ENCODE measurements at places on chromosomes 6 and 20. TPM values are rescaled to one million over a fixed set of nuclear protein-coding genes. Genes with fewer than 3 reads are reported as not detected.

Gene BMP7
- total RNA-seq, result not detected

Gene B3GALT4
- total RNA-seq, result 0.58 TPM

Gene TFAP2B
- total RNA-seq, result not detected

Gene SMLR1
- total RNA-seq, result not detected

DNA sequence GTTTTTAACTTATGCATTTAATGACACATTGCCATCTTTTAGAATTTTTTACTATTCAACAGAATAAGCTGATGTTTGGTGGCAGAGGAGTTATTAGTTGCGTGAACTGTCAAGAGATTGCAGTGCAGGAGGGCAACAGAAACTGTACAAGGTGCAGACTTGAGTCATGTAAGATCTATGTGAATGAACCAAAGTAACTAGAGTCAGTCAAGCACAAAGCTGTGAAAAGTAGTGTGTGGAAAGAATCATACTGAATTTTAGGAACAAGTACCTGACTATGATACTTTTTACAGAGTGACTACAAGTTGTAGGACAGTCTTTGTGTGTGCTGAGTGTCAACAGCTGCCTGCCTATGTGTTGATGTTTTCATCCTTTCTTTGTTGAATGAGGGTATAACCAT, 2.7 kb upstream of the C6orf163 start:
- DNase-seq, result no peak
- no peak overlapping the region for H3K4me3 ChIP-seq
- no peaks in the 10 kb centered on the region for H3K27me3 ChIP-seq
- no peaks in the 10 kb centered on the region for H3K36me3 ChIP-seq
- H3K4me1 ChIP-seq, result no peaks in the 10 kb centered on the region

Gene HLA-F
- total RNA-seq, result 16.9 TPM

Gene CST11
- not detected for total RNA-seq

- no peaks in the 10 kb centered on the region for H3K27me3 ChIP-seq
- peaks cover 7% of the 10 kb centered on the region for H3K4me1 ChIP-seq
- peak; percentile 77 for DNase-seq
- peak overlapping the region; percentile 35 for H3K27ac ChIP-seq
Observed at GRCh38 chr20:62818592-62819493, 2.0 kb downstream of the COL9A3 start.

- no peaks in the 10 kb centered on the region for H3K36me3 ChIP-seq
- H3K4me1 ChIP-seq, result no peaks in the 10 kb centered on the region
- H3K27me3 ChIP-seq, result no peaks in the 10 kb centered on the region
- H3K27ac ChIP-seq, result no peak overlapping the region
Observed at GRCh38 chr6:50272611-50273010, 222.9 kb upstream of the DEFB112 start.

DNA sequence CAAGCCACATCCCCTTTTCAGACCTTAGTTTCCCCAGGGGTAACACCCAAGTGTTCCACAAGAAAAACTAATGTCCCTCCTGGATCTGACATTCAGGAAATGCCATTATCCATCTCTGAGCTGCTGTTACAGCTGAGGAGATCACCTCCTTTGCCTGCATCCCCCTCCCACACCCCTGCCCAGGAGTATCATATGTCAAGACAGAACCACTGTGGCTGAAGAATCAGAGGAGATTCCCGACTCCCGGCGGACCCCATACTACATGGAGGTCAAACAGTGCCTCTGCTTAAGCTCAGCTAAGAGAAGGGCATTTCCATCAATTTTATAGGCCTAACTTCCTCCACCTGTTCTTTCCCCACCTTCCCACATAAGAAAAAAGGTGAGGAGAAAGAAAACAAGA, 36.8 kb upstream of the LRFN2 start:
- no peaks in the 10 kb centered on the region for H3K36me3 ChIP-seq
- no peak for DNase-seq
- no peak overlapping the region for H3K27ac ChIP-seq
- no peaks in the 10 kb centered on the region for H3K4me1 ChIP-seq
- no peak overlapping the region for H3K4me3 ChIP-seq

DNA sequence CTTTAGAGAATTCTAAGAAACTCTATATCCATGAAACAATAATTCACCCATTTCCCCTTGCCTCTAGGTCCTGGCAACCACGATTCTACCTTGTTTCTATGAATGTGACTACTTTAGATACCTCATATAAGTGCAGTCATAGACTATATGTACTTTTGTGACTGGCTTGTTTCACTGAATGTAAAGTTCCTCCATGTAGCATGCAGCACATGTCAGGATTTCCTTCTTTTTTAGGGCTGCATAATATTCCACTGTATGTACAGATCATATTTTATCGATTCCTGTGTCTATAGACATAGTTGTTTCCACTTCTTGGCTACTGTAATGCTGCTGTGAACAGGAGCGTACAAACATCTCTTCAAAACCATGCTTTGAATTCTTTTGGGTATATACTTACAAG, 11.7 kb downstream of the EEF1E1 start:
- DNase-seq, result no peak
- peaks cover 7% of the 10 kb centered on the region for H3K4me1 ChIP-seq
- H3K36me3 ChIP-seq, result peaks cover 85% of the 10 kb centered on the region
- no peak overlapping the region for H3K27ac ChIP-seq

Gene MCM3
- total RNA-seq, result 16.3 TPM

- peak; percentile 52 for DNase-seq
- no peaks in the 10 kb centered on the region for H3K27me3 ChIP-seq
- peak overlapping the region; percentile 77 for H3K4me3 ChIP-seq
- H3K36me3 ChIP-seq, result no peaks in the 10 kb centered on the region
- peaks cover 42% of the 10 kb centered on the region for H3K4me1 ChIP-seq
Observed at GRCh38 chr6:56690519-56691285, 48.0 kb upstream of the DST start.

DNA sequence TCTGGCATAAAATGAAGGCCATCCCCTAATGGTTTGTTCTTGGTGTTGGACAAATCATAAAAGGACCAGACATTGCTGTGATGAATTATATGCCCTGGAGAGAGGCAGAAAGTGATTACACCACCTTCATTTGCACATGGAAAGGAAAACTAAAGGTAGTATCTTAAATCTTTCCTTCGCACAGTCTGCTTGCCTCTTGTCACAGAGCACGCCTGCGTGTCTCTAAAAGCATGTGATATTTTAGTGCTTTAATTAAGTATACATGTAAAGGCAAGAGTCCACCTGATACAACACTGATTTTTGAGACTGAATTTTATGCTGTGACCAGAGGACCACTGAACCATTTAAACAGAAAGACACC, 28.8 kb upstream of the PLAGL1 start:
- no peaks in the 10 kb centered on the region for H3K27me3 ChIP-seq
- no peaks in the 10 kb centered on the region for H3K36me3 ChIP-seq
- no peak overlapping the region for H3K27ac ChIP-seq

GRCh38 chr6:152769993-152770392, 19.4 kb downstream of the VIP start:
- H3K4me1 ChIP-seq, result no peaks in the 10 kb centered on the region
- H3K4me3 ChIP-seq, result no peak overlapping the region
- DNase-seq, result no peak
- no peaks in the 10 kb centered on the region for H3K36me3 ChIP-seq

Gene NKX2-4
- not detected for total RNA-seq

- no peak overlapping the region for H3K4me3 ChIP-seq
- DNase-seq, result no peak
- H3K27me3 ChIP-seq, result no peaks in the 10 kb centered on the region
Observed at GRCh38 chr6:154898821-154899220, 96.3 kb upstream of the TIAM2 start.

GRCh38 chr6:48597951-48598350, 487.0 kb upstream of the PTCHD4 start:
- H3K4me3 ChIP-seq, result no peak overlapping the region
- no peaks in the 10 kb centered on the region for H3K4me1 ChIP-seq
- no peaks in the 10 kb centered on the region for H3K27me3 ChIP-seq

DNA sequence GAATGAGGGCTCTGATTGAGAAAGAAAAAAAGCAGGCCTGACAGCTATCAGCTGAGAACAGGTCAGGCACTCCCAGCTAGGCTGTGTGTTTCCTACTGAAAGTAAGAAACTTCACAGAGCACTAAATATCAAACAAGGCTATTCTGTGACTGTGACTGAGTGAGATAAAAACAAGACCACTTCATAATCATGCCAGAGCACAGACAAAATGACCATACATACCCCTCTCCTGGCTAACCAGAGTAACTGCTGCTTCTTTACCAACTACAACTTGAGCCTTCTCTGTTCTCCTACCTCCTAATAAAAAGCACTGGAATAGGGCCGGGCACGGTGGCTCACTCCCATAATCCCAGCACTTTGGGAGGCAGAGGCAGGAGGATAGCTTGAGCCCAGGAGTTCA, 6.8 kb upstream of the BTN1A1 start:
- H3K27me3 ChIP-seq, result no peaks in the 10 kb centered on the region
- H3K36me3 ChIP-seq, result peaks cover 7% of the 10 kb centered on the region
- DNase-seq, result no peak
- no peak overlapping the region for H3K4me3 ChIP-seq
- H3K27ac ChIP-seq, result no peak overlapping the region

GRCh38 chr6:139243536-139243935, 48.3 kb downstream of the TXLNB start:
- no peaks in the 10 kb centered on the region for H3K36me3 ChIP-seq
- DNase-seq, result no peak
- H3K27ac ChIP-seq, result no peak overlapping the region
- peaks cover 7% of the 10 kb centered on the region for H3K4me1 ChIP-seq
- H3K27me3 ChIP-seq, result no peaks in the 10 kb centered on the region
- no peak overlapping the region for H3K4me3 ChIP-seq

- peak overlapping the region; percentile 88 for H3K27ac ChIP-seq
- H3K4me1 ChIP-seq, result peaks cover 25% of the 10 kb centered on the region
- H3K36me3 ChIP-seq, result no peaks in the 10 kb centered on the region
- H3K27me3 ChIP-seq, result no peaks in the 10 kb centered on the region
Observed at GRCh38 chr6:72826037-72826436, 204.2 kb downstream of the KCNQ5 start.

- no peaks in the 10 kb centered on the region for H3K4me1 ChIP-seq
- H3K27me3 ChIP-seq, result no peaks in the 10 kb centered on the region
- no peak overlapping the region for H3K4me3 ChIP-seq
Observed at GRCh38 chr6:10381133-10381829, 33.6 kb downstream of the TFAP2A start.

DNA sequence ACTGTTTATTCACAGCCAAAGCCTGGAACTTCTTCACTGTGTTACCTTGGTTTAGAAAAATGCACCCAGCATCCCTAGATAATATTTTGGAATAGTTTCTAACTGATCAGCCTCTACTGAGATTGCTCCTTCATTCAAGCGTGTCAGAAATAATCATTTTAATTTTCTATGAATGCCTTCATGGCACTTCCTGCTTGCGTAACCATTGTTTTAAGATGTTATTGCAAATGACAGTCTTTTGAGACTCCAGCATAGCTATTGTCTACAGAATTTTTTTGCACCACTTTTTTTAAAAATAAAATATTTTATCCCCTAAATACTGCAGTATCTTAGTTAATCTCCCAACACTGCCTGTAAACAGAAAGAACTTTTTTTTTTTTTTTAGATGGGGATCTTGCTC, 213.1 kb downstream of the PHACTR1 start:
- H3K27ac ChIP-seq, result no peak overlapping the region
- H3K4me3 ChIP-seq, result no peak overlapping the region
- H3K4me1 ChIP-seq, result no peaks in the 10 kb centered on the region
- peaks cover 20% of the 10 kb centered on the region for H3K27me3 ChIP-seq

Gene GID8
- total RNA-seq, result 36.4 TPM

DNA sequence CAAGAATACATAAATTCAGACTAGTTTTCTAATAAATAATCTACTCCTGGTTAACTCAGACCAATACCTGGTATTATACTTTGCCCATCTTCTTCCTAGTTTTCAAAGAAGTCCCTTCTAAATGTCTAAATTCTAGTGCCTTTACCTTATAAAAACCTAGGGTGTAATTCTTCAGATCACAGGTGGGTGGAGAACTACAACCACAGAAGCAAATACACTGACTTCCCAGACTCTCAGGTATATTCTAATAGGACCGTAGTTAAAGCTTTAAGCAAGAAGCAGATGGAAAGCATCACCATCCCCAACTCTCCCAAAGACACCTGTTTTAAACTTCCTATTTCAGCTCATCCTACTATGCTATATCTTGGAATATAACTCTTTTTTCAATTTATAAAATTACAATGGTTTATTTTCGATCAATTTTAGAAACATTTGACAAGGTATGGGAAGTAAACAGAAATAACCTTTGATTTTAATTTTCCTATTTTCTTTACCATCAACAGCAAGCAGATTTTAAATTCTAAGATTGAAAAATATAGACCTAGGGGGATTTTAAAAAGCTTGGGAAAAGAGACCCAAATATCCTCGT, 15.8 kb downstream of the MAN1A1 start:
- no peaks in the 10 kb centered on the region for H3K36me3 ChIP-seq
- H3K27ac ChIP-seq, result no peak overlapping the region
- DNase-seq, result peak; percentile 44
- H3K27me3 ChIP-seq, result no peaks in the 10 kb centered on the region

- no peak overlapping the region for H3K27ac ChIP-seq
- no peaks in the 10 kb centered on the region for H3K36me3 ChIP-seq
- no peaks in the 10 kb centered on the region for H3K4me1 ChIP-seq
- peaks cover 30% of the 10 kb centered on the region for H3K27me3 ChIP-seq
Observed at GRCh38 chr6:19860235-19860877, 23.2 kb downstream of the ID4 start.

DNA sequence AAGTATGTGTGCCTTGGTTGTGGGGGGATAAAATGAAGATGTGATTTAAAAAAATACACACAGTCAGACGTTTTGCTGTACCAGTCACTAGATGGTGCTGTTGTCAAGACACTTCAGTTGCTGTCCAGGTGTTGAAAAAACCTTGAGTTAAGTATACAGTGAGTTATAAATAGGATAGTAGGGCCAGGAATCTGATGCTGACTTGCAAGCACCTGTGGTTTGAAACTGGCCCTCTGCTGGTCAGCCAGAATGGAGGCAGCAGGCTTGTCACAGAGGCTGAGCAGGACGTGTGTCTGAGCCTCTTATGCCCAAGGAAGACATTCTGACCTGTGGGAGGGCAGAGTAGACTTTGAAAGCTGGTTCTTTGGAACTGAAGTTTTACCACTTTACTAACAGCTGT, 27.8 kb downstream of the RNF8 start:
- no peak overlapping the region for H3K4me3 ChIP-seq
- no peaks in the 10 kb centered on the region for H3K27me3 ChIP-seq
- peak; percentile 64 for DNase-seq
- peaks cover 59% of the 10 kb centered on the region for H3K36me3 ChIP-seq

GRCh38 chr6:163418311-163419029, 4.0 kb downstream of the QKI start:
- H3K27ac ChIP-seq, result peak overlapping the region; percentile 93
- no peaks in the 10 kb centered on the region for H3K27me3 ChIP-seq
- DNase-seq, result peak; percentile 16
- H3K36me3 ChIP-seq, result peaks cover 19% of the 10 kb centered on the region
- peaks cover 24% of the 10 kb centered on the region for H3K4me1 ChIP-seq
- H3K4me3 ChIP-seq, result peak overlapping the region; percentile 96

- DNase-seq, result peak; percentile 12
- no peak overlapping the region for H3K27ac ChIP-seq
- peaks cover 22% of the 10 kb centered on the region for H3K4me1 ChIP-seq
Observed at GRCh38 chr6:117559299-117559698, 43.0 kb downstream of the GOPC start.

DNA sequence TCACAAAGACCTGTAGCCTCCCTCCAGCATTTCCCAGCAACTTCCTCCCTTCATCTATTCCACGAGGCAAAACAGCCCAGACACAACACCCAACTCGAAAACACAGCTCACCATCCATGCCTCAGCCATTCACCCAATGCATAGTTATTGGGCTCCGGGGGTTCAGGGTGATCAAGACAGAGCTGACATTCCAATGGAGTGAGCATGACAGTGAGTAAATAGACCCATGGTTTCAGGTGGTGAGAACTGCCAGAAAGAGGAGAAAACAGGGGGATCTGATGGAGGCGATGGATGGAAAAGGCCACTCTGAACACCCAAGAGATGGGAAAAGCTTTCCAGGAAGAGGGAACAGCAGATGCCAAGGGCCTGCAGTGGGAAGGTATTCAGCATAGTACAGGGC, 5.9 kb downstream of the CASS4 start:
- no peaks in the 10 kb centered on the region for H3K27me3 ChIP-seq
- peaks cover 15% of the 10 kb centered on the region for H3K36me3 ChIP-seq
- H3K27ac ChIP-seq, result no peak overlapping the region
- H3K4me3 ChIP-seq, result no peak overlapping the region

Measured in MCF 10A (cell line).